ENCODE measurements at places on chromosomes 16 and 17.

DNA sequence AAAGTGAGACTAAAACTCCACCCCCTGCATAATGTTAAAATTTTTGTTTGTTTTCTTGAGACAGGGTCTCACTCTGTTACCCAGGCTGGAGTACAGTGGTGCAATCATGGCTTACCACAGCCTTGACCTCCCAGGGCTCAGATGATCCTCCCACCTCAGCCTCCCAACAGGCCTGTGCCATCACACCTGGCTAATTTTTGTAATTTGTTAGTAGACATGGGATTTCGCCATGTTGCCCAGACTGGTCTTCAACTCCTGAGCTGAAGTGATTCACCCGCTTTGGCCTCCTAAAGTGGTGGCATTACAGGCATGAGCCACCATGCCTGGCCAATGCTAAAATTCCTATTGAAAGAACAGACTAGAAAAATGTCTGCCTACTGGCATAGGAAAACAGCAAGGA lies 103.8 kb downstream of the TRIM37 start:
- no peak for DNase-seq

DNA sequence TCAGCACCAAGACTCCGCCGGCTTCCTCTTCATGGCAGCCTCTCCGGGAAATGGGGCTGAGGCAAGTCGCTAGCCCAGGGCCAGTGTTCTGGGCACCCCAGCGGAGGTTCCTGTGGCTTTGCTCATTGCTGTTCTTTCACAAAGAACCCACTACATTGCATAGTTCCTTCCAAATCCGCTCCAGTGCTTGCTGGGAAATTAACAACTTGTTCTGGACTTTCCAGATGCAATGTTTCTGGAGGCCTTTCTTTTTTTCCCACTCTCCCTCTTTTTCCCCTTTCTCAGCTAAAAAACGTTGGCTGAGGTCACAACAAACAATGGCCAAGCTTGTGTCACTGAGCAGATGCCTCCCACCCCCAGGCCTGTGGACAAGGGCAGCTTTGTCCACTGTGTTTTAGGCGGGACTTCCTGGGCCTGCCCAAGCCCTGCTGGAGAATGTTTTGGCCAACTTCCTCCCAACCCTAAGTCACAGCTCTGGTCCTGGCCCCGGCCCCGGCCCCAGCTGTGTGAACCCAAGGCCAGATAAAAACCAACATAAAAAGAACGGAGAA lies 131.5 kb upstream of the RCVRN start:
- DNase-seq = no peak

DNA sequence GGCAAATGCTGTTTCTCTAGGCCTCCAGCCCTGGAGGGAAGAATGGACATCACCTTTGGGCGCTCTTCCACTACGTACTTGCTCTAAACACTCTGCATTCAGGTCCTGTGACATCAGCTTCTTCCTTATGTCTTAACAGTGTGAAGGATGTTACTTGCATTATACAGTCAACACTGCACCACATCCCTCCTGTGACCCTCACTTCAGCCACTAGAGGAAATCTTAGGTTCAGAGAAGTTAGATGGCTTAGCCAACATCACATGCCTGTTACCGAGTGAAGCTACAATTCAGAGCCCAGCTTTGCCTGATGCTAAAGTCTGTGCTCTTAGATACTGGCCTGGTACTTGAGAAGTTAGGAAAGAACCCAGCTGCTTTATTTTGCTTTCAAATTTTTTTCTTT lies 18.3 kb downstream of the UBFD1 start:
- no peak for DNase-seq

- DNase-seq = peak; percentile 50
Measured at GRCh38 chr17:15194859-15195277, 70.3 kb downstream of the PMP22 start.

- DNase-seq = no peak
Measured at GRCh38 chr16:66294507-66294906, 72.0 kb upstream of the CDH5 start.

- no peak for DNase-seq
Measured at GRCh38 chr16:85505794-85506634, 107.1 kb upstream of the GSE1 start.

DNA sequence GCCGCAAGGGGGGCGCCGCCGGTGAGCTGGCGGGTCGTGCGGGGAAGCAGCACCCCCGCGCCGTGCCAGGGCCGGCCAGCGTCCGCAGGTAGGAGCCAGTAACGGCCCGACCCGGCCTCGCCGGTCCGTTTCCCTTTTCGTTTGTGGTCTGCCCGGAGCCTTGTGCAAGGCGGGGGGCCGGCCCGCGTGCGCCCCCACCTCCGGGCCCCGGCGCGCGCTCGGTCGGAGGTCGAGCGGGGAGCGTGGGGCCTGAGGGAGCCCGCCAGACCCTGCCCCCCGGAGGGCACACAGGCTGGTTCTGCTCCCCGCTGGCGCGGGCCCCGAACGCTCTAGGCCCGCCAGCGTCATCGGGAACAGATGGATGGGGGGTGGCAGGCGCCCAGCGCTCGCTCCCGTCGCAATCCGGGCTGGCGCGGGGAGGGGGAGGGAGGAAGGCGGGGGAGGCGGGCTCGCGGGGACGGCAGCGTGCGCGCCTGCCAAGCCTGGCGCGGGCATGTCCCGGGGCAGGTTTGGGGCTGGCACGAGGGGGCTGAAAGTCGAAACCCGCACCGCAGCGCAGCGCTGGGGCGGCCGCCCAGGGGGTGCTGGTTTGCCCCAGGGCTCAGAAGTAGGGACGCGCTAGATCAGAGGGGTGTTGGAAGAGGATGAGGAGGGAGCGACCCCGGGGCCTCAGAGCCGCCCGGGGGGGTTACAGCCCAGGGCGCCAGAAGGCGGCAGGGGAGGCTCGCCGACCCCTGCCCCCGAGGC lies 1.5 kb upstream of the GSE1 start:
- DNase-seq = peak; percentile 93

DNA sequence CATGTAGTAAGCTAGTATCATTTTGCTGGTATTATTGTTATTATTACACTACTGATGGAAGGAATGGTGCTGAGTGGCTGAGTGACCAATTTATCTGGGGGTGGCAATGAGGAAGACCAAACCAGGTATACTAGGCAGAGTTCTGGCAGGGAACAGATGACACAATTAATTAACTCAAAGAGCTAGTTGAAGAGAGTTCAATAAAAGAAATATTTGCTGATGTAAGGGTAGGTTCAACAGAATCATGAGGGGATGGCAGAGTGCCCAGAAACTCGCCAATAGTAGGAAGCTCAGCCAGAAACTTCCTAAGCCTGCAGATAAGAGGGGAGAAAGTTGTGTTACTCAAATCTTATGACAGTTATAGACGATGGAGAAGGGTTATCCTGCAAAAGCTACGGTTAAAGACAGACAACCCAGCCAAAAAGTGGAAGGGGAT lies 352.5 kb downstream of the KCNJ2 start:
- peak; percentile 14 for DNase-seq

GRCh38 chr16:21650521-21650920 lies 1.9 kb downstream of the IGSF6 start:
- DNase-seq = no peak

- DNase-seq = peak; percentile 36
Measured at GRCh38 chr17:31663576-31663975, 195.5 kb downstream of the COPRS start.

- DNase-seq = peak; percentile 97
Measured at GRCh38 chr16:88303890-88304819, 78.6 kb upstream of the ZNF469 start.

- DNase-seq = no peak
Measured at GRCh38 chr17:16286947-16287562, 66.2 kb downstream of the CENPV start.

DNA sequence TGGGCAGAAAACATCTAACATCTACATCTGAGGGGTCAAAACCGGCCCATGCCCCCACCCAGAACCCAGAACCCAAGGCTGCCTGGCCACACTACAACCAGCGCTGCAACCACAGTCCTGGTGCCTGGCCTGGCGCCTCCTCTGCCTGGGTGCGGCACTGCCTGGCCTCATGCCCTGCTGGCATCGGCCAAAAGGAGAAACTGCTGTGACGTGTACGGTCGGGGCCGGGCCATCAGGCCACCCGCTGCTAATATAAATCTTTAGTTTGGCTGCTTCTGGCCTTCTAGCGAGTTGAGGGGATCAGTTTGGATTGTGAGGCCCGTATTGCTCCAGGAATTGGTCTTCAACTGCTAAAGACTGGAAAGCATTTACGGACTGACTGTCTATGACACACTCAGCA lies 22.8 kb downstream of the TMEM204 start:
- DNase-seq = no peak

GRCh38 chr17:77327566-77328464 lies 187.0 kb downstream of the SEC14L1 start:
- DNase-seq = peak; percentile 55

DNA sequence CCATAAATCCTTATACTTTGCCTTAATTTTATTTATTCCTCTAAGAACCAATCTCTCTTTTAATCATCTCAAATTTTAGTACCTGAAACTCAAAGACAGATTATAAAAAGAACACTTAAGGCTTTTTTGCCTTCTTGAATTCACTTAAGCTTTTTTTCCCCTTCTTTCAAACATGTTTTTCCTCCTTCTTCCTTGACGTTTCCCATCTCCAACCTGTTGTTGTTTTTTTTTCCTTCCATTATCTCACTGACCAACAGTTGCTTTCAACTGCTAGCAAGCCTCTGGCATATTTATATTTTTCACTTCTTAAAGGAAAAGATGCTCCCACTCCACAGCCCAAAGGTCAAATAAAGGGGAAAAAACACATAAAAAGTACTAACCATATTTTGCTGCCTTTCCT lies 32.2 kb downstream of the SPOP start:
- DNase-seq = no peak

GRCh38 chr16:72815348-72816318 lies 232.3 kb downstream of the ZFHX3 start:
- DNase-seq = no peak

- DNase-seq = peak; percentile 52
Measured at GRCh38 chr16:84673203-84673535, 24.9 kb downstream of the KLHL36 start.

DNA sequence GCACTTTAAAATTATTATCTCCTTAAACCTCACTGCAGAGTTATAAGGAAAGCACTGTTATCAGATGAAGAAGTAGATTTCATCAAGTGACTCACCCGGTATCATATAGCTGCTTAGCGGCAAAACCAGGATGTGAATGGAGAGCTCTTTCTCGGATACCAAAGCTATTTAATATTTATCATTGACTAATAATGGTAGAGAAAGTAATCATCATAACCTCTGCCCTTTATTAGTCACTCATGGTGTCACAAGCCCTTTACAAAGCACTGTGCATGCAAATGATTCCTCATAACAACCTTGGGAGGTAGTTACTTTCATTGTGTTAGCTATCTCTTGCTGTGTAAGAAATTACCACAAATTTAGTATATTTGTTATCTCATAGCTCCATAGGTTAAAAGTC lies 592.9 kb downstream of the MAF start:
- DNase-seq = no peak

- peak; percentile 69 for DNase-seq
Measured at GRCh38 chr16:72172105-72173034, at the start of gene PMFBP1. PMFBP1 (minus strand) TSS chr16:72172155; CDS start chr16:72171208, 947 bp downstream.

DNA sequence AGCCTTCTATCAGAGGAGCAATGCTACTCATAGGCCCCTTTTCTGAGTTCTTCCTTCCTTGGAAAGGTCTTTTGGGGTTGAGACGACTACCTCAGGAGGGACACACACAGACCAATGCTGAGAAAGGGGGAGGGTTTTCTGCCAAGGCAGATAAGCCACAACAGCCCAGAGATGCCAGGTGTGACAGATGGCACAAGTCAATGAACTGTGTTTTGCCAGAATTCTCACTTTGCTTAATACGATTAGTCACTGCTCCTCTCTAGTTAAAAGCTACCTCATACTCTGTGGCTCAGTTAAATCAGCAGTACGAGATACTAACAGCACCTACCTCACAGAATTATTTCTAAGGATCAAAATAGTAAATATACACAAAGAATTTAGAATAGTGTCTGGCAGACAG lies 8.0 kb downstream of the BRD7 start:
- DNase-seq = peak; percentile 39

DNA sequence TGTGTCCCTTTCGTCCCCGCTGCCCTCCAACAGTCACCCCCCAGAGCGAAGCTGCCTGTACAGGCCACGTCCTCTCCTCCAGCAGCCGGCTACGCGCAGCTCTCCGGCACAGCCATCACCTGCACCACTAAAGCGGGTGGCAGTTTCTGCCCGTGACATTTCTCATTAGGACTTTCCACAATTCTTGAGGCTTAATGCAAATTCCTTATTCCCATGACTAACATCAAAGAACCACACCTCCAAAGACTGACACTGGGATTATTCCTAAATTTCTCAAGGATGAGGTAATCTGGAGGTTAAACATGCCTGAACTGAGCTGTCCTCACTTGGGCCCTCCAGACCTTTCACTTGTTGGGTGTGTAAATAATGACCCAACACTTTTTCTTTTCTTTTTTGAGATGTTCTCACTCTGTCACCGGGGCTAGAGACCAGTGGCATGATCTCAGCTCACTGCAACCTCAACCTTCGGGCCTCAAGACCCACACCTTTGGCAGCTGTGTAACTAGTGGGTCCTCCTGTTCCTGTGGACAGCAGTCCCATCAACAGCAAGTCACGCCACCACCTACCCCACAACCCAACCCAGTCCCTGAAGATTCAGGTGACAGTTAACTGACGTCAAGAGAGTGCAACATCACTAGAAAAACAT lies 11.7 kb downstream of the ANKRD11 start:
- no peak for DNase-seq

DNA sequence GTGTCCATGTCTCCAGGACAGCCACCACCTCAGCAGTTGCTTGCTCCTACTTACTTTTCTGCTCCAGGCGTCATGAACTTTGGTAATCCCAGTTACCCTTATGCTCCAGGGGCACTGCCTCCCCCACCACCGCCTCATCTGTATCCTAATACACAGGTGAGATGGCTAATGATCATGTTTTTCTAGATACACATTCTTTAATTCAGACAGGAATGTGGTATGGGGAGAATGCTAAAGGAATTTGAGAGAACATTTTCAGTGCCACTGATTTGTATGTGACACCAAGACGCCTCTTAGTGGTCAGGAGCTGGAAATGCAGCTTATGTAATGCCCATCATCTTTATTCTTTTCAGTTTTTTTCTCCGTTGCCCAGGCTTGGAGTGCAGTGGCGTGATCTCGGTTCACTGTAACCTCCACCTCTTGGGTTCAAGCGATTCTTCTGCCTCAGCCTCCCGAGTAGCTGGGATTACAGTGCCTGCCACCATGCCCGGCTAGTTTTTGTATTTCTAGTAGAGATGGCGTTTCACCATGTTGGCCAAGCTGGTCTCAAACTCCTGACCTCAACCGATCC lies 8.9 kb upstream of the RAPGEFL1 start:
- peak; percentile 62 for DNase-seq

GRCh38 chr16:60405286-60405685 lies 1631.0 kb downstream of the CDH8 start:
- DNase-seq = no peak

DNA sequence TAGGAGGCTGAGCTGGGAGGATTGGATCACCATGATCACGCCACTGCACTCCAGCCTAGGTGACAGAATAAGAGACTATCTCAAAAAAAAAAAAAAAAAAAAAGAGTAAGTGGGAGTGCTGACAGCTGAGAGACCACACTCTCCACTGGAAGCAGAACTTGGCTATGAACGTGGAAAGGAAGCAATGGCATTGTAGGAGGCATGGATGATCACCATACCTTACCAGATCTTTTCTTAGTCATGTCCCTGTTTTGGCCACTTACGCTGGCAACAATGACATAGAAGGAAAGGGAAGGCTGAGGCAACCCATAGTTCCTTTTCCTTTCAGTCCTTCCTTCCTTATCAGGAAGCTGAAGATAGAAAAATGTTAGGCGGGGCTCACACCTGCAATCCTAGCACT lies 3.7 kb upstream of the ATP1B2 start:
- no peak for DNase-seq

All from myocyte (in vitro differentiated cells).